IPS DF 19.7 (cell line): ENCODE measurements at places on chromosomes 1 and 21.

DNA sequence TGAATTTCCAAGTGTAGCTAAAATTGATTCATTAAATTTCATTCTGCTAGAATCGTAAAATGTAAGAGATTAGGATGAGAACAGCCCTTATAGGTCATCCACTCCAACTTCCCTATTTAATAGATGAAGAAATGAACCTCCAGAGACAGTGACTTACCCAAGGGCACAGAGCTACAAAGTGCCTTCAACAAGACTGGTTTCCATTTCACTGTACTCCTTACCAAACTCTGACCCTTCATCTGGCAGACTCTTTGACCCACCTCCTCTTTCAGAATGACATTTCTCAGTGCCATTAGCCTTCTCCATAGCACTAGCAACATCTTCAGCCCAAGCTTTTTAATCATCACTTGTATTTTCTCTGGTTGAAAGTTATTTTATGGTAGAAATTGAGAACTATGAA, 161.3 kb downstream of the NEK7 start:
- no peak for DNase-seq

DNA sequence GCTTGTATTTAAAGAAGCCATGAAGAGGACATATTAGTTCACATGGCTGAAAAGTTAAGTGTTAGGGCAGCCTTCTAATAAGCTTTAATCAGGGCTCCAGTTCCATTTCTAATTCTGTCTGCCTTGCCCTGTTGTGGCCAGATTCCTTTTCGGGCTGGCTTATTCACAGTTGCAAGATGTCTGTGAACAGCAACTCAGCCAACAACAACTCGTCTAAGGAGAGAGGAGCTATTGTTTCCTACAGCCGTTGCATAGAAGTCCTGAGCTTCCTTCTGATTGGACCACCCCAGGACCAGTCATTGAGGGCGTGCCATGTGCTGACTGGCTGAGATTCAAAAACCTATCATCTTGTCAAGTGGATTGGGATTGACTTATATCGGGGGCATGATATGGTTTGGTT, 18.6 kb upstream of the COQ8A start:
- DNase-seq = no peak

DNA sequence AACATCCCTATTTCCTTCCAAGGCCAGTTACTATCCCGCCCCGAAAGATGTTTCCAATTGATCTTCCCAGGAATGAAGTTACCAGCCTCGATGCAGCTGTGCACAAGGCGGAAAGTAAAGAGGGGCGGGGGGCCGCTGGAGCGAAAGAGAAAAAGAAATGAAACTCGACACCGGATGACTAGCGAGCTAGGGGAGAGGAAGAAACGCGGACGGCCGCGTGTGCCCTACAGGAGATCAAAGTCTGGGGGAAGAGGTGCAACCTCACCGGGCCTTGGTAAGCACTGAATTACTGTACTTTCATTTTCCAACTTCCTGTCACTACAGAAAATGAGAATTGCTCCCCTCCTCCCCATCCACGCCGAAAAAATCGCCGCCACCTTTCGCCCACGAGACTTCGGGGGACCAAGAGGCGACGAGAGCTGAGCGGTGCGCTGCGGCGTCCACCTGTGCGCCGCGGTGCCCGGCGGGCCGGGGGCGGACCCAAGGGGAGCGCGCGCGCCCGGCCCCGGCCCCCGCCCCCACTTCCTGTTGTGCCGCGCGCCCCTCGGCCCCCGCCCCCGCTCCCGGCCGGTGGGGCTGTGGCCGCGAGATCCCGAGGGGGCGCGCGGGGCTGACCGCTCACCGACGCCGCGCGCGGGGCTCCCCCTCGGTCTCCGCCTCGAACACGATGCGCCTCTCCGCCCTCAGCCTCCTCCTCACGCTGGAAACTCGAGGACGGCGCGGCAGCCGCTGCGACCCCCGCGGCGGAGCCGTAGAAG, 622 bp downstream of the ELK4 start:
- DNase-seq = peak; percentile 57

GRCh38 chr1:91712981-91713841, 172.7 kb downstream of the TGFBR3 start:
- no peak for DNase-seq

DNA sequence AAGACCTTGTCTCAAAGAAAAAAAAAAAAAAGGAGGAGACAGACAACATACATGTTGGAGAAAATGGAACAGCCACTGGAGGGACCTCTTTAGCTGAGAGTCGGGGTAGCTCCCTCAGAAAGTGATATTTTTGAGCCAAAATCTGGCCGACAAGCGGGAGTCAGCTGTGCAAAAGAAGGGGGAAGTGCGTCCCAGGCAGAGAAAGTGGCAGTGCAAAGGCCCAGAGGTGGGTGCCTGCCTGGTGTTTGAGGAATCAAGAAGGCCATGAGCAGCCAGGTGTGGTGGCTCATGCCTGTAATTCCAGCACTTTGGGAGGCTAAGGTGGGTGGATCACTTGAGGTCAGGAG, 6.1 kb upstream of the CROCC start:
- no peak for DNase-seq

DNA sequence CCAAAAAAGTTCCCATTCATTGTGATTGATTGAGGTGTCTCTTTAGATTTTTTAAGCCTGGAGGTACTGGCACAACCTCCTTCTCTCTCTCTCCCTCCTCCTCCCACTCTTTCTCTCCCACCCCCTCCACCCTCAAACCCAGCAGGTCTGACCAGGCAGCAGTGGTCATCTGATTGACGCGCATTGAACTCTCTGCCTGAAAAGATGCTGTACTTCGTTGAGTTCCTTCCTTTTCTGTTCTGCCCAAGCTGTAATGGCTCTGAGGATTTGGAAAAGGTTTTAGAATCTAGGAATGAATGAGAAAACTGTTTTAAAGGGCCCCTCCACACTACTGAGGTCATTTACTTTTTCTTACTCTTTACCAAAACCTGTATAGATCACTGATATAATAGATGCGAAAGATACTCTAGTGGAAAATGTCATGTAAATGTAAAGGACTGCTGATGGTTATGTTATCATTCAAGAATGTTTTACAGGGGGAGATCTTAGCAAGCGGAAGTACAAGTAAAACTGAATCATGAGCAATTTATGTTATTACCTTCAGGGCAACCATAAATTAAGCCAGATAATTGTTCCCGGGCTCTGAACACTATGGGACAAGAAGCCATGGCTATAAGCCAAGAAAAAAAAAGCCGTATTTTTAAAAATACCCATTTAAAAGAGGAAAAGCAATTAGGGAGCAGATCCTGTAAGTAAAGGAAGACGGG, 25.2 kb upstream of the DYRK1A start:
- no peak for DNase-seq

- no peak for DNase-seq
Measured at GRCh38 chr1:27475720-27476119, 14.2 kb downstream of the WASF2 start.

GRCh38 chr1:201709564-201710295, 119.2 kb upstream of the IPO9 start:
- DNase-seq = no peak

DNA sequence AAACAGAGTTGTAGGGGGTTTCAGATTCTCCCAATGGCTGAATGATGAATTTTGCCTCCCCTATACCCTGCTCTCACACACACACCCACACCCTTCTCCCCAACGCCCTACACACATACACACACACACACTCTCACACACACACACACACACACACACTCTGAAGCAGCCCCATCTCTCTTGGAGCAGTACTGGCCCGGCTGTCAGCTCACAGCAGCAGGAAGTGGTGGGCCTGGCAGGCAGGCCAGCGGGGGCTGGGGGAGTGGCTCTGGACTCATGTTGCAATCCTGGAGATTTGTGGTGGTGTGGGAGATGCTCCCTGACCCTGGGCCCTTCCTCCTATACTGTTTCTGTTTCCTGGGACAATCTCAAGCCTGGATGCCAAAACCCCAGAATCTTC, 2.2 kb downstream of the IKBKE start:
- no peak for DNase-seq

- no peak for DNase-seq
Measured at GRCh38 chr1:162847839-162848453, 13.0 kb downstream of the CCDC190 start.

- DNase-seq = no peak
Measured at GRCh38 chr1:171715813-171716251, 26.0 kb downstream of the VAMP4 start.

DNA sequence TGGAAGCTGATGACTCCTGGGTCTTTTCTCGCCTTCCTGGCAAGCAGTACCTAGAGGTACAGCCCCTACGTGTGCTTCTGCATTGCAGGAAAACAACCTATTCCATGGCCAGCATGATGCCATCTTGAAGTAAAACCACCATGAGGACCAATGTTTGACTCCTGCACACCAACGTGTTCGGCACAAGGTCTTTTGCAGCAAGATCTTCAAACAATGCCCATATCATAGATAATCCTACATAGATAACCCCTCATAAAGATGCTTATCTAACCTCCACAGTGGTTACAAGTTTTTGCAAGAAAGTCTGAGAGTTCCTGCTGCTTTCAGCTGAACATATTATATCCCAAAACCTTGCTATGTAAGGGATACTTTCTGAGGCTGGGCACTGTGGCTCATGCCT, 141.1 kb upstream of the MAP1LC3C start:
- DNase-seq = no peak

- peak; percentile 71 for DNase-seq
Measured at GRCh38 chr1:214123061-214123784, 135.4 kb downstream of the PROX1 start.

DNA sequence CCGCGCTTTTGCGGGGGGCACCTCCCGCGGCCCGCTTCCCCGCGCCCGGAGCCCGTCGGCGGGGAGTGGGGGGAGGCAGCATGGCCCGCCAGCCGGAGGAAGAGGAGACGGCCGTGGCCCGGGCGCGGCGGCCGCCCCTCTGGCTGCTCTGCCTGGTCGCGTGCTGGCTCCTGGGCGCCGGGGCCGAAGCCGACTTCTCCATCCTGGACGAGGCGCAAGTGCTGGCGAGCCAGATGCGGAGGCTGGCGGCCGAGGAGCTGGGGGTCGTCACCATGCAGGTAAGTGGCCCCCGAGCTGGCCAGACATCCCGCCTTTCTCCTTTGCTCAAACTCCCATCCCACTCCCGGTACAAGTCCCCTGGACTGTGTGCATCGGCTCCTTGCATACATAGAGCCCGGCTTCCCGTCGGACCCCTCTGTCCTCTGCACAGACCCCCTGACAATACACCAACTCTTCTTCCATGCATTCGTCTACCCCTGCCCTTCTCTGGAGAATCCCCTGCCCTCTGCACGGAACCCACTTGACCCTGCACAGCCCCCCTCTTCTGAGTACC, 812 bp downstream of the CACHD1 start:
- no peak for DNase-seq

DNA sequence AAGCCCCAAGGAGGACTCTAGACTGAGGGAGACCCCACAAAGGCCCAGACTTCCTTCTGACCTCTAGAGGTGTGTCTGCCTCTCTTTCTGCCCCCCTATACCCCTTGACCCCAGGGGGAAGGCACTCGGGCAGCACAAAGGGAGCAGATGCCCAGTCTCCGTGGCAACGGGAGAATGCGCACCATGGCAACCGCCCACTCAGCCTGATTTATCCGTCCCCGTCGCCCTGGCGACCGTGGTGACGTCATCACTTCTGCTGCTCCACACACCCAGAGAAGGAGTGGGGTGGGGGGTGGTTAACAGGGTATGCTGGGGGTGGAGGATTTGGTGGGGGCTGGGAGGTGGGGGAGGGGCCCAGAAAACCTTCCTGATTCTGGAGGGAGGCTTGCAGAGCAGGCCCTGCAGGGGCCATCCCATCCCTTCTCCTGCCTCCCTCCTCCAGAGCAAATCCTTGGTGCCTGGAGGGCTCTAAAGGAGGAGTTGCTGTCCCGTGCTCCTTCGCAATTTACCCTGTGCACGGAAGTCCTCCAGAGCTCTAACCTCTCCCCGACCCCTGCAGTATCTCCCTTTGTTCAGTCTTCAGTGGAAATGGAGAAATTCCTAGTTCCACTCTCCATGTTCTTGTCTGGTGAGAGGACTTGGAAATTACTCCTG, 6.3 kb downstream of the CELF3 start:
- DNase-seq = no peak

- no peak for DNase-seq
Measured at GRCh38 chr1:208766832-208767231, 522.6 kb upstream of the PLXNA2 start.

GRCh38 chr1:54331843-54332463, 74.2 kb downstream of the SSBP3 start:
- no peak for DNase-seq

GRCh38 chr1:247487057-247487456, 29.2 kb upstream of the OR2B11 start:
- peak; percentile 12 for DNase-seq

GRCh38 chr1:203126151-203126865, 1.2 kb upstream of the ADORA1 start:
- no peak for DNase-seq

GRCh38 chr1:2604156-2604843, 17.7 kb downstream of the PRXL2B start:
- no peak for DNase-seq
